ENCODE measurements at places on chromosomes 5 and 9. TPM values are rescaled to one million over a fixed set of nuclear protein-coding genes. Genes with fewer than 3 reads are reported as not detected.

Gene NRARP
- 9.3 TPM for total RNA-seq

GRCh38 chr5:99239826-99240360, 311.1 kb upstream of the CHD1 start:
- H3K27ac ChIP-seq = no peak overlapping the region
- no peak overlapping the region for H3K4me3 ChIP-seq
- no peaks in the 10 kb centered on the region for H3K27me3 ChIP-seq

Gene CNTLN
- total RNA-seq = 1.6 TPM

- DNase-seq = no peak
- H3K4me3 ChIP-seq = no peak overlapping the region
- no peaks in the 10 kb centered on the region for H3K36me3 ChIP-seq
- no peaks in the 10 kb centered on the region for H3K27me3 ChIP-seq
- H3K27ac ChIP-seq = no peak overlapping the region
- H3K4me1 ChIP-seq = no peaks in the 10 kb centered on the region
Observed at GRCh38 chr5:83993803-83994202, 273.1 kb upstream of the HAPLN1 start.

Gene CYLC2
- total RNA-seq = not detected

- no peaks in the 10 kb centered on the region for H3K27me3 ChIP-seq
- H3K36me3 ChIP-seq = no peaks in the 10 kb centered on the region
- no peak overlapping the region for H3K27ac ChIP-seq
- H3K4me1 ChIP-seq = peaks cover 3% of the 10 kb centered on the region
- DNase-seq = no peak
Observed at GRCh38 chr9:116632990-116633838, 53.9 kb upstream of the TRIM32 start.

DNA sequence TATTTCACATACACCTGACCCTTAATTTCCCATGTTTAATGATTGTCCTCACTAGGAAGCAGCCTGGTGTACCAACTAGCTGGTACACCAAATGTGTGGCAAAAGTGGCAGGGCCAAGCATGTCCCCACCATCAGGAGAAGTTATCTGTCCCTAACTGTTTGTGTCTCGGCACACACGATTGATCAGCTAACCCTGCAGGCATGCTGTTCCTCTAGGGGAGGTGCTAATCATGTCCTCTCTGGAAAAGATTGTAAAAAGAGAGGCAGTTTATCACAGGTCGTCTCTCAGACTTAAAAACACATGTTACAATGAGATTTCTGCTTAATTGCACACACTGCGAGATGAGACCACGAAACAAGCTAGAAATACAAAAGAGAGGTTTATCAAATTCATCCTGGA, 342.7 kb downstream of the DIRAS2 start:
- H3K27ac ChIP-seq = no peak overlapping the region
- H3K4me3 ChIP-seq = no peak overlapping the region
- H3K36me3 ChIP-seq = no peaks in the 10 kb centered on the region

Gene RASGRF2
- 19.4 TPM for total RNA-seq

Gene ISCA1
- 28.5 TPM for total RNA-seq

DNA sequence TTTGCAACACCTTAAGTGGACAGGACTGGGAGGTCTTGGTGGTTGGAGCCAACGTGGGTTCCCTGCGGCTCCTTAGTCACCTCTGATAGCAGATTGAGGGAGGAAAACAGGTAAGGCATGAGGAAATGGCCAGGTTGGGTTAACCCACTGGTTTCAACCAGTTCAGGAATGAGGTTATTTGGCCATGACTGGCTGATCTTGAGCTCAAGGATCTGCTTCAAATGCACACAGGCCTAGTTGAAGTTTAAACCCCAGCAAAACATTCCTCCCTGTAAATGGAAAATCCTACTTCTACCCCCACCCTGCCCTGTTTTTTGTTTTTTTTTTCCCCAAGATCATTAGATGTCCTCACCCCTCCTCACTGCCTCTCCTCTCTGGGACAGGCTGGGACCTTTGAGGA, 3.2 kb upstream of the NUP214 start:
- peaks cover 5% of the 10 kb centered on the region for H3K36me3 ChIP-seq
- DNase-seq = no peak
- no peak overlapping the region for H3K27ac ChIP-seq

Gene PLGRKT
- 39.3 TPM for total RNA-seq

Gene GPR151
- total RNA-seq = not detected

DNA sequence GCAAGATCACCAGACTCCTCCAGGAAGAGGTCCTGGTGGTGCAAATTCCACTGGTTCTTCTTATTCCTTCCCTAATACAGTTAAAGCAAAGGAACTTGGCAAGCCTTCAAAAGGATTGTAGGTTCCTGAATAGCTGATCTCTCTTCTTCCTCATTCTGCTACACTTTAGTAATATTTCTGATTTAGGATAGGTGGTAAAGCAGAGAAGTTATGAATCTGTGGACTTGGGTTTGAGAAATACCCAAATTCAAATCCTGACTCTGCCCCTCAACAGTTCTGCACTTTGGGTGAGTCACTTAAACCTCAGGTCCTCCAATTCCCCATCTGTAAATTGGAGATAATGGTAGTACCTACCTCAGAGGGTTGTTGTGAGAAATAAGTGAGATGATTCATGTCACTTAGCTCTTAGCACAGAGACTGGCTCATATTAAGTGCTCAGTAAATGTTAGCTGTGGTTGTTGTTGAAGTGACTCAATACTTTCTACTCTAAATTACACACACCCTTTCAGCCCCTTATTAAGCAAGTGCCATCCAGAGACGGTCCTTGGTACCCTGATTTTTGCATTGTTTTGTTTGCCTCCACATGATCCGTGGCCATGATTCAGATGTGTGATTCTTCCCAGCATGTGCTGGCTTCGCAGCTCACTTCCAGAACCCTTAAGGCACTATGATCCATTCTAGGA, 5.2 kb downstream of the SH3RF2 start:
- DNase-seq = no peak
- no peak overlapping the region for H3K4me3 ChIP-seq
- no peak overlapping the region for H3K27ac ChIP-seq
- no peaks in the 10 kb centered on the region for H3K36me3 ChIP-seq

- H3K27ac ChIP-seq = no peak overlapping the region
- H3K4me1 ChIP-seq = no peaks in the 10 kb centered on the region
- peaks cover 3% of the 10 kb centered on the region for H3K27me3 ChIP-seq
- no peak overlapping the region for H3K4me3 ChIP-seq
- no peak for DNase-seq
Observed at GRCh38 chr9:38112049-38112448, 43.0 kb upstream of the SHB start.

Gene TAF11L5
- not detected for total RNA-seq

DNA sequence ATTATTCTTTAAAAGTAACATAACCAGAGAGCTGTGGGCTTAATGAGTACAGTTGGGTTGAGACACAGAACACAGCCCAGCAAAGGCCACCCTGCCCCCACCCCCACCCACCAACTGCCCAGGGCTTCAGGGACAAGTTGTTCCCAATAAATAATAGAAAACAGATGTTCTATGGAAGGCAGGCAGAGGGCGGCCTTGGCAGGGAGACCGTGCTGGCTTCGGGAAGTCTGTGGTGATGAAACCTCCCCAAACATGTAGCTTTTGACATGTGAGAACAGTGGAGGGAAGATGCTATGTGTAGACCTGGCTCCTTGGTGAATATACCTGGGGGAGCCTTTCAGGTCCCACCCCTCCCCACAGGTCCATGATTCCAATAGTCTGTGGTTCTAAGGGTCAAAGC, 10.0 kb downstream of the TRAF1 start:
- DNase-seq = no peak
- H3K4me1 ChIP-seq = peaks cover 80% of the 10 kb centered on the region
- H3K4me3 ChIP-seq = peak overlapping the region; percentile 69
- H3K27me3 ChIP-seq = no peaks in the 10 kb centered on the region

- peaks cover 51% of the 10 kb centered on the region for H3K36me3 ChIP-seq
- H3K4me3 ChIP-seq = no peak overlapping the region
- peaks cover 14% of the 10 kb centered on the region for H3K4me1 ChIP-seq
- DNase-seq = no peak
Observed at GRCh38 chr5:138180183-138180782, 1.4 kb downstream of the KIF20A start.

GRCh38 chr5:163163858-163164257, 273.5 kb upstream of the CCNG1 start:
- H3K4me1 ChIP-seq = no peaks in the 10 kb centered on the region
- H3K36me3 ChIP-seq = no peaks in the 10 kb centered on the region
- no peaks in the 10 kb centered on the region for H3K27me3 ChIP-seq
- H3K4me3 ChIP-seq = no peak overlapping the region

Gene TRPM6
- total RNA-seq = 0.05 TPM

GRCh38 chr9:95138474-95138873, 179.0 kb downstream of the FANCC start:
- H3K27me3 ChIP-seq = no peaks in the 10 kb centered on the region
- H3K27ac ChIP-seq = no peak overlapping the region

- H3K36me3 ChIP-seq = no peaks in the 10 kb centered on the region
- H3K4me3 ChIP-seq = no peak overlapping the region
Observed at GRCh38 chr5:107985144-107985543, 314.4 kb upstream of the EFNA5 start.

GRCh38 chr9:34555002-34555348, 32.2 kb upstream of the ENHO start:
- DNase-seq = no peak
- H3K27ac ChIP-seq = no peak overlapping the region
- H3K27me3 ChIP-seq = peaks cover 9% of the 10 kb centered on the region
- no peaks in the 10 kb centered on the region for H3K36me3 ChIP-seq

Gene THBS4
- total RNA-seq = 0.92 TPM

DNA sequence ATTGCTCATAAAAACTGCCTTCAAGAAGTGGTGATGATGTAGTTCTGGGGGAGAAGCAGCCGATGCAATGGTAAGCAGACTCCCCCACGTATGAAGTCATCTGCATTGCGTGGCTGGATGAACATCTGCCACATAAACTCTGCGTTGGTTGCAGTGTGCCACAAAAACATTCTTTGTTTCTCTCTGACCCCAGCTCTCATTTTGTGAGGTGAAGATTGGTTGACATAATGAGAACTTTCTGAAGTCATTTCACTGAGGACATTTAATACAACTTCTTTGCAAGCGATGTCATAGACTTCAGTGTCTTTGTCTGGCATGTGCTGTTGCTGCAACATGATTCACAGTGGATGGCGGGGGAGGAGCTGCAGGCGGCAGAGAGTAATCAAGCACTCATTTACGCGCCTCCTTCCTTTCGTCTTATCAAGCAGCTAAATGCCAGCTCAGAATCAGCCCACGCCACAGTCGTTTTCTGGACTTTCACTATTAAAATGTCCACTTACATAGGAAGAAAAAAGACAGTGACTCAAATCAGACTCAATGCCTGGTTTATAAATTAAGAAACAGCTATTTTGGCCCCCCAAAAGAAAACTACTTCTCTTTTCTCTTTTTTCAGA, 91.5 kb upstream of the NFIL3 start:
- H3K4me3 ChIP-seq = no peak overlapping the region
- H3K27me3 ChIP-seq = peaks cover 18% of the 10 kb centered on the region
- no peak overlapping the region for H3K27ac ChIP-seq

DNA sequence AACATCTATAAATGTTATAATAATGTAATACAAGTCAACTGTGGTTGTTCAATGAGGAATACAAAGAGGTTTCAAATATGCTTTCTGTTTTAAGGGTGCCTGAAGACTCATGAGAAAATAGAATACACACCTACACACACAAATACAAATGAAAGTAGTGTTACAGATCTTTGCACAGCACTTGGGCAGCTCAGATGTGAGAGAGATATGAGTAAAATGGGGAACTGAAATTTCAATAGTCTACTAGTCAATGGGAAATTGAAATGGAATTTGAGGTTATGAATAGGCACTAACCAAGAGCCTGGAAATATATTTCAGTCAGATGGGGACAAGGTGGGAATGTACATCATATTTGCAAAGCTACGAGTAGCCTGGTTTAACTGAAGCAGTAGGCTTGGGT, 96.6 kb downstream of the ISL1 start:
- no peak for DNase-seq
- H3K4me1 ChIP-seq = no peaks in the 10 kb centered on the region
- no peaks in the 10 kb centered on the region for H3K36me3 ChIP-seq
- H3K4me3 ChIP-seq = no peak overlapping the region
- H3K27me3 ChIP-seq = no peaks in the 10 kb centered on the region
- no peak overlapping the region for H3K27ac ChIP-seq

Gene S100Z
- total RNA-seq = 0.99 TPM
